ENCODE measurements at places on chromosomes 7 and 10.
A peak's percentile ranks its signal among the peaks of the same experiment; 100 is the strongest.

DNA sequence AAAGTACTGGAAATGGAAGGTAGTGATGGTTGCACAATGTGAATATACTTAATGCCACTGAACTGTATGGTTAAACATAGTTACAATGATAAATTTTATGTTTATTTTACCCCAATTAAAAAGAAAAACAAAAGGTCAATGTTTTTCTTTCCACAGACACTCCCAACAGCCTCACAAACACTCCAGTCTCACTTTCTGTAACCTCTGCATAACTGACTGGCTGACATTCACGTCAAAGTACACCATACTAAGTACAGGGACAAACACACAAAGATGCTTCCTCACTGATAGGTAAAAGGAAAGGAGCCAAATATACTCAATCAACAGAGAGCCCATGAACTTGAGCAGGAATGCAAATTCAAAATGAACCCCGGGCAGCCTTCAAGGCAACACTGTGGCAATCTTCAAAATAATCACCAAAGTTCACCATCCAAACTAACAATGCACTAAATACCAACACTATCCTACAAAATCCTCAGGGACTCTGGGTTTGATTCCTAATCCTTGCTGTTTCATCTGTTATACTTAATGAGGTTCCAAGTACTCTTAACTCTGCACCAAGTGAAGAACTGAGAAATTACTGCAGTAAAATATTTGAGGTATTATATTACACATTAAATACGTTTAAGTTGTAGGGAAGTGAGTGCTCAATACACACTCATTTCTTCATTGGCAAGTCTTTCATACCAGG, 90.8 kb downstream of the ARMH3 start:
- DNase-seq, result no peak

DNA sequence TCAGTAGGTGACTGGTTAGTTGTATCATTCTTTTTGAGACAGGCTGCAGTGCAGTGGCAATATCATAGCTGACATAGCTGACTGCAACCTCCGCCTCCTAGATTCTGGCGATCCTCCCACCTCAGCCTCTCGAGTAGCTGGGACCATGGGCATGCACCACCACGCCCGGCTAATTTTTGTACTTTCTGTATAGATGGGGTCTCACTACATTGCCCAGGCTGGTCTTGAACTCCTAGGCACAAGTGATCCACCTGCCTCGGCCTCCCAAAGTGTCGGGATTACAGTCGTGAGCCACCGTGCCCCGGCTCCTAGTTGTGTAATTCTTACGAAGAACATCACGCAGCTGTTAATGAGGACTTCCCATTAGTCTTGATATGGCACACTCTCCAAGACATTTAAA, 123.4 kb upstream of the VKORC1L1 start:
- no peak for DNase-seq

- DNase-seq, result no peak
These were observed 295.2 kb downstream of the PTEN start for GRCh38 chr10:88158526-88159122.

- no peak for DNase-seq
These were observed 11.3 kb downstream of the PI4K2A start for GRCh38 chr10:97651773-97652172.

- no peak for DNase-seq
These were observed 1.4 kb downstream of the FGFBP3 start for GRCh38 chr10:91907914-91908336.

GRCh38 chr7:131057794-131058070, 269.9 kb upstream of the MKLN1 start:
- no peak for DNase-seq

GRCh38 chr7:132343199-132343598, 233.1 kb downstream of the PLXNA4 start:
- no peak for DNase-seq

DNA sequence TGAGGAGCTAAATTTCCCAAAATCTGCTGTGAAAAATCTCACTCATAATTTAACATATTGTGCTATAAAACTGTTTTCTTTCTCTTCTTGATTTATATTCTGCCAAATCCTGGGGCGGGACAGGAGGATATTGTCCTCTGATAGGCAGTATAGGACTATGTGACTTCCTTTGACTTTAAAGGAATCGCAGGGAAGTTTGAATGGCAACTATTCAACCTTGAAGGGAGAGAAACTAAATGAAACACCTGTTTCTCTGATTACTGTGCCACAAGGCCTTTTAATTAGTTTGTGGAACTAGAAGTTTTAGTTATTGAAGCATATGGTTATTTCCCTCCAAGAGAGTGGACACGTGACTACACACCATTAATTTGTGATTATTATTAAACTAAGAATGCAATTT, 607.4 kb downstream of the GATA3 start:
- no peak for DNase-seq

- peak; percentile 45 for DNase-seq
These were observed 7.5 kb downstream of the MET start for GRCh38 chr7:116679500-116679899.

GRCh38 chr10:27687326-27687725, 58.3 kb downstream of the MKX start:
- no peak for DNase-seq

DNA sequence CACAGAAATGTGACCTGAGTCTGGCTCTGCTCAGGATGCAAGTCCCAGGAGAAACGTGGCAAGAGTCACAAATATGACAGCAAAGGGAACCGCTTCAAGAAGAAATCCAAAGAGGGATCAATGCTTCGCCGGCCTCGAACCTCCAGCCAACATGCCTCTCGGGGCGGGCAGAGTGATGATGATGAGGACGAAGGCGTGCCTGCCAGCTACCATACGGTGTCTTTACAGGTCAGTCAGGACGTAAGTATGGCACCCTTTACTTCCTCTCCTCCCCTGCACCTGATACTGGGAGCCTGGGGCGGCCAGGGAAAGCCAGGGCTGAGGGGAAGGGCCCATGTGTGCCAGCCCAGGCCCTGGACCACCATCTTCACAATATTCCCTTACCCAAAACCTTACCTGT, 18.6 kb upstream of the NFKB2 start:
- no peak for DNase-seq

GRCh38 chr7:120735791-120736190, 122.2 kb downstream of the TSPAN12 start:
- no peak for DNase-seq

DNA sequence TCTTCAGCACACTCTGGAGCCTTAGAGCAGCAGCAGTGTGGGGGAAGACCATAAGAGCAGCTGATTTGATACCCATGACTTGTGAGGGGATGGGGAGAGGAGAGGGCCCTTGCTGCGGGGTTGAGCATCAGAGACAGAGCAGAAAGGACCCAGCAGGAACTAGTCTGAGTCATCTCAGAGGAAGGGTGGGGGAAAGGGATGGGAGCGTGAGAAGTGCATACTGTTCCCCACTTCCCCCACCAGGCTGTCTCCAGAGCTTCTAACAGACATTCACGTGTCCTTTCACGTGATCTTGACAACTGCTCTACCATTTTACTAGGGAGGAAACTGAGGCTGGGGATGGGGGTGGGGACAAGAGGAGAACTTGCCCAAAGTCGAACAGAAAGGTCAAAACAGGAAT, 38.7 kb downstream of the FAM241B start:
- no peak for DNase-seq

GRCh38 chr10:24118246-24118645, 90.7 kb upstream of the KIAA1217 start:
- no peak for DNase-seq

DNA sequence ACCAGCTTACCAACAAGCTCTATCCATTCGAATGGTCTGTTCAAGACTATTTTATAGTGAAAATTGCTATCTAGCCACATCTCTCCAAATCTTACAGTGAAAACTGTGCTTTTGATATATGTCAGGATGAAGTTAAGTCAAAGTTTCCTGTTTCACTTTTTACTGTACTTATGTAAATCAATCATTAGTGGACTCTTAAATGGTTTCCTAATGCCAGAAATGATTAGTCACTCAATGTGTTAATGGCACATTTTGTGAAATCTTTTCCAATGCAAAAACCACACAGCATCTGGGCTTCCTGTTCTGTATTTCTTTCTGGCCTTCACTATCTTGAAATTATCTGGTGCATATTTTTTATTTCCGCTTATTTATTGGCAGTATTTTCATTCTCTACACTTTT, 87.3 kb upstream of the STEAP1B start:
- DNase-seq, result no peak

GRCh38 chr7:3760651-3761050, 459.6 kb downstream of the SDK1 start:
- DNase-seq, result no peak

GRCh38 chr10:82477776-82478175, 602.8 kb downstream of the NRG3 start:
- no peak for DNase-seq

- no peak for DNase-seq
These were observed 647.7 kb upstream of the GALNT17 start for GRCh38 chr7:70484255-70484654.

GRCh38 chr7:117021366-117021765, 68.1 kb downstream of the ST7 start:
- DNase-seq, result no peak

DNA sequence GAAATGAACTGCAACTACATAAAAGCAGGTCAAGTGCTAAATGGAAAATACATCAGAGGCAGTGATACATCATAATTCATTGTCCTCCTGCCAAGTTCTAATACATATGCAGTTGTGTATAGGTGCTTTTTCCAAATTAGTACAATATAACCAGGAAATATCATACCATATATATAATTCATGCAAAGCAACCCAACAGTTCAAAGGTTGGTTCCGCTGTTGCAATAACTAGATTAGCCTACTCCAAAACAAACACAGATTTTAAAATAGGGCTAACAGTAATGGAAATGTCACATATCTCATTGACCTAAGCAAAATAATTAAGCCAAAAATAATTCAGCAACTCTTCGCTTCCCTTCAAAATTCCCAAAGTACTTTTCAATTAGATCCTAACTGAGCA, 88.9 kb upstream of the NEBL start:
- no peak for DNase-seq

DNA sequence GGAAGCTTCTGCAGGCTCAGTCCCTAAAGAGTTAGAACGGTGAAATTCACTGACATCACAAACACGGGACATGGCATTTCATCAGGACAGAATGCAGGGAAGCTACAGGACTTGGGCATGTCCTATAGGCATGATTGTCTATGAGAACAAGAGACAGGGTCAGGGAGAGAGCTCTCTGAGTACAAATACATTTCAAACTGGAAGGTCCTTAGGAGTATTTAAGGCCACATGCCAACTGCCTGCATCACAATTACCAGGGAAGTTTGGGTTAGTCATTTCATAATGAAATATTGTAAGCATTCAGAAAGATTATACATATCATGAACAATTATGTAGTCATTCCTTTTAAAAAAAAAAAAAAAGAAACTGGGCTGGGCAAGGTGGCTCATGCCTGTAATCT, 71.3 kb downstream of the CREB3L2 start:
- peak; percentile 89 for DNase-seq

- DNase-seq, result no peak
These were observed 59.1 kb upstream of the ZNF32 start for GRCh38 chr10:43707770-43708169.

DNA sequence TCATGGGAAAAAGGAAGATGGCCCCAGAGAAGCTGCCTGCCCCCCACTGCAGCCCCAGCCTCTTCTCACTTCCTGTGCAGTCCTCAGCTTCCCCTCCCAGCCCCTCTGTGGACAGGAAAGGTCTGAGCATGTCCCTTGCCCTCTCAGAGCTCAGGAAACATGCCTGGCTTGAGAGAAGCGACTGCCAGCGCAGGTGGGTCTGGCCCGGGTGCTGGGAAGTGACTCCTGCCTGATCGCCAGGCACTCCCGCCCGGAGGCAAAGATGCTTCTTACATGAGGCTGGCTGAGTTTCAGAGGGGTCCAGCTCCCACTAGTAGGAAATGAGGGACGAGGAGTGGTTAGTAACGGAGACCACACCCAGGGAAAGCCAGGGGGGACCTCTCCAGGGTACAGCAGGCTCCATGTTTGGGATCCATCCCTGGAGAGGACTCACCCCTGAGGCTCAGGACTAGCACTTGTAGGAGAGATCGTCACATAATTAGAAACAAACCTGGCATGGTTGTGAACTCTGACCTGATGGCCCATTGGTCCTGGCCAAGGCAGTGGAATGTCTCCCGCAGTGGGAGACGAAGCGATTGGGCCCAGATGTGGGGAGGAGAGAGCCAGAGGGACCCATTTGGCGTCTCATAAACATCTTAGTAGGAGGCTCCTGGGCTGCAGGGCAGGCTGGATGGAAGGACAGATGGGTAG, 12.3 kb downstream of the ELN start:
- DNase-seq, result no peak

- no peak for DNase-seq
These were observed 114.5 kb downstream of the HIP1 start for GRCh38 chr7:75624134-75624832.

GRCh38 chr7:107660381-107661080, at the start of gene SLC26A4:
SLC26A4 (plus strand) TSS chr7:107660828; CDS start chr7:107661642, 814 bp downstream.
- no peak for DNase-seq

- DNase-seq, result no peak
These were observed 301.9 kb upstream of the DGKB start for GRCh38 chr7:15204421-15204820.

GRCh38 chr10:128894641-128895040, 572.4 kb upstream of the MGMT start:
- DNase-seq, result no peak

DNA sequence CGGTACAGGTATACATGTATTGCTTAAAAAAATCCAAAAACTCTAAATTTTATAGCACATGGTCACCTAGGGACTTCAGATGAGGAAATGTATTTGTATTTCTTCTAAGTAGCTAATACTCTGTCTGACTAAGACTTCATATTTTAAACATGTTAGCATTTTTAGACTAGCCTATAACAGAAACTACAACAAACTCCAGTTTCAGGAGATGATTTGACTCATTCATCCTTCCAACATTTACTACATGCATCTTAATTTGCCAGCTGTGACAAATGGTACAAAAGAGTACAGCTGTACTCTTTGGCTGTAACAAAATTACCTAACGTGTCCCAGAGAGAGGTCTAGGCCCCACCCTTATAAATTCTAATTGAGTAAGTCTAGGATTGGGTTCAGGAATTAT, 22.2 kb downstream of the TMEM209 start:
- DNase-seq, result no peak

DNA sequence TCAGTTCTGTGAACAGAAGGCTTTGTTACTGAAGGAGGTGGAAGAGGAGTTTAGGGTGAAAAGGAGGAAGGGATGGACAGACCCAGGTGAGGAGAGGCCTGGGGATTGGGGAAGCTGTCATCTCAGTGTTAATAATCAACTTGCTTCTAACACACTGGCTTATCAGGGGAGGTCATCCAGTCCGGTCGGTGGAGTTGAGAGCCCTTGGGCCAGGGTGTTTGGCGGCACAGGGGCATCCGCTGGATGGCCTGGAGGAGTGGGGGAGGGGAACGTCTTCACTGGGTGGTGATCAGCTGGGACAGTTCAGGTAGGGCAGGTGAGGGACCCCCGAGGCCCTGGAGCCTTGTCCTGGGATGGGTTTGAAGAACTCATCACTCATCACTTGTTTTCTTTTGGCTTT, 33.9 kb downstream of the SHH start:
- DNase-seq, result no peak

GRCh38 chr7:28996836-28997235, 38.7 kb upstream of the TRIL start:
- DNase-seq, result no peak
